ENCODE measurements at places on chromosomes 16 and 17.

- DNase-seq: no peak
Observed at GRCh38 chr16:65196420-65197075, 74.7 kb upstream of the CDH11 start.

- DNase-seq: no peak
Observed at GRCh38 chr17:18267927-18268711, 7.7 kb downstream of the MIEF2 start.

GRCh38 chr17:32976605-32977004 is 15.0 kb upstream of the SPACA3 start:
- no peak for DNase-seq

GRCh38 chr16:64880994-64881393 is 240.9 kb downstream of the CDH11 start:
- DNase-seq: no peak

GRCh38 chr17:29393436-29393835 is 3.3 kb downstream of the TAOK1 start:
- DNase-seq: no peak

DNA sequence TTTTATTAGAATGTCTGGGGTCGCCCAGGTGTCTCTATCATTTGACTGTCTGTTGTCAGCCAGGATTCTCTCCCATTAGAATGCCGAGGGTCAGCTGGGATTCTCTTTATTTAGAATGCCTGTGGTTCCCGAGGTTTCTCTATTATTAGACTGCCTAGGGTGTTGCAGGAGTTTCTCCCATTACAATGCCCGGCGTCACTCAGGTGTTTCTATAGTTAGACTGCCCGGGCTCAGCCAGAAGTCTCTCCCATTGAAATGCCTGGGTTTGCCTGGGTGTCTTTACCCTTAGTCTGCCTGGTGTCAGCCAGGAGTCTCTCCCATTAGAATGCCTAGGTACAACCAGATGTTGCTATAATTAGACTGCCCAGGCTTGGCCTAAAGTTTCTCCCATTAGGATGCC is 2252.0 kb downstream of the TP53TG3F start:
- no peak for DNase-seq

DNA sequence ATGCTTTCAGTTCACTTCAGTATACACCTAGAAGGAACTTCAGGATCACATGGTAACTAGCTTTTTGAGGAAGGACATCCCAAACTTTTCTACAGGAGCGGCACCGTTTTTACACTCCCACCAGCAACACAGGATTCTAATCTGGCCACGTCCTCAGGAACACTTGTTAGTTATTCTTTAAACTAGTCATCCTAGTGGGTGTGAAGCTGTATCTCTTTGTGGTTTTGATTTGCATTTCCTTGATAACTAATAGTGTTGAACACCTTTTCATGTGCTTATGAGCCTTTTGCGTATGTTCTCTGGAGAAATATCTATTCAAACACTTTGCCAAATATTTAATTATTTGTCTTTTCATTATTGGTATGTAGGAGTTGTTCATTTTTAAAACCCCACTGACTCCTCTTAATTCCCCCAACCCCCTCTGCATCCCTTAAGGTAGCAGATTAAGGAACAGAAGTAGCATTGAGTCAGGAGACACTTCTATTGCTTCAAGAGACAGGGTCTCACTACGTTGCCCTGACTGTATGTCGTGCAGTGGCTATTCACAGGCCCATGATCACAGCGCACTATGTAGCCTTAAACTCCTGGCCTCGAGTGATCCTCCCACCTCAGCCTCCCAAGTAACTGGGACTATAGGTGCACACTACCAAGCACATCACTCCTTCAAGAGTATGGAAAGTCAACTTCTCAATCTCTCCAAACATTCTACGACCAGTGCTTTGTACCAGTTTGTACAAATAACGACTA is 25.4 kb downstream of the YWHAE start:
- DNase-seq: peak; percentile 36

DNA sequence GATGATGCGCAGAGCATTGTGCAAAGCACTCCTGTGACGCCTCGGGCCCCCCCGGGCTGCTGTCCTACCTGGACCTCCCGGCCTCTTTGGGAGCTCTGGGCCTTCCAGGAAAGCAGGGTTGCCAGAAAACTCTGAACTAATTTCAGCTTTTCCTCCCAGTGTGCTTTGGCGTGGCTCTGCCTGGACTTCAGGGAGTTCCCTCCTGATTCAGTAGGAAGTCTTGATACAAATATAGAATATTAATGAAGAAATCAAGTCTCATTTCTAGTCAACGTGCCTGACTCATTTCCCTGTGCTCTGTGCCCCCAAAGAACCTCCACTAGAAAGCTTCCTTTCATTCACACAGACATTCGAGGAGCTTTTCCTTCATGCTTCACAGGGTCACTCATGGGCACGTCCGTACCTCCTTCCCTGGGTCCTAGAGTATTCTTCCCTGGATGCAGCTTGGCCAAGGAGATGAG is 84.0 kb upstream of the NOL11 start:
- no peak for DNase-seq

DNA sequence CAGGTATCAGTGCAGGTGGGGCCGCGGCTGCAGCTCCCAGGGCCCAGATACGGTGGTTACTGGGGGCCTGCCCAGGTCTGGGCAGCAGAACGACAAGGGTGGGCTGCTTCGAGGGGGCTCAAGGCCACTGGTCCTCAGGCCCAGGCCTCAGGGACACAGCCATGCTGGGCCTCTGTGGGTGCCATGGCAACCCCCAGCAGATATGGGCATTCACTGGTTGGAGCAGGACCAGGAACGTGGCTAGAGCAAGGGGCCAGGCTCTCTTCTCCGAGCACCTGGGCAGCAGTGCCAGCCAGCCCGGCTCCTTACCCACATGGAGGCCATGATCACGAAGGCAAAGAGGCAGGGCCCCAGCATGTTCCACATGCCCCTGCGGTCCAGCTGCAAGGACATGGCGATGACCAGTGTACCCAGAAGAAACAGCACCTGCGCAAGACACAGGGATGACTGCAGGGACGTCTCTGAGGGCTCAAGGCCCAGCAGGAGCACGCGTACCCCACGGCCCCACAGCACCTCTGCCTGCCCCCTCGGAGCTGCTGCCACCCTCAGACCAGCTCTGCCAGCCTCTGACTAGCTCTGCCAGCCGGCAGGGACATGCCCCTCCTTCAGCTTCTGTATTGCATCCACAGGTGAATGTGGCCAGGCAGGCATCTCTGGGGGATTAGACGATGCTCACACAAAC is 2.1 kb upstream of the MRPL28 start:
- no peak for DNase-seq

DNA sequence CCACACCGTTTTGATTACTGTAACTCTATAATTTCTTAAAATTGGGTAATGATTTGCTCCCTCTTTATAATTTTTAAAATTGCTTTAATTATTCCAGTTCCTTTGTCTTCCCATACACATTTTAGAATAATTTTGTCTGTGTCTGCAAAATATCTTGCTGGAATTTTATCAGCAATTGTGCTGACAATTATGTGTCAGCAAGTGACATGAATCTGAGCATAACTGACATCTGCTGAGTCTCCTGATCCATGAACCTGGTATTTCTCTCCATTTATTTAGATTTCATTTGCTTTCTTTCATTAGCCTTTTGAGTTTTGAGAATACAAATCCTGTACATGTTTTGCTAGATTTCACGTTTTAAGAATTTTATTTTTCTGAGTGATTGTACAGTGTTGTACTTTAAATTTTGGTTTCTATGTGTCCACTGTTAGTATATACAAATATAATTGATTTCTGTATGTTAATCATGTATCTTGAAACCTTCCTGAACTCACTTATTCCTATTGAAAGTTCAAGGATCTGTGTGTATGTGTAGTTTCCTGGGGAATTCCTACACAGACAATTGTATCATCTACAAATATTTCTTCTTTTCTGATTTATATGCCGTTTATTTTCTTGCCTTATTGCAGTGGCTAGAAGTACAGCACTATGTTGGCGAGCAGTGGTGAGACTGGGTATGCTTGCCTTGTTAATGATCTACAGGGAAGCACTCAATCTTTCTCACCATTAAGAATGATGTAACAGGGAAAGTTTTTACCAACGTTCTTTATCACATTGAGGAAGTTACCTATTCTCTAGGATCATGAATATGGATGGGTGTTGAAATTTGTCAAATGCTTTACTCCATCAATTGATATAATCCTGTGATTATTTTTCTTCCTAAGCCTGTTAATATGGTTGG is 45.2 kb downstream of the N4BP1 start:
- no peak for DNase-seq

DNA sequence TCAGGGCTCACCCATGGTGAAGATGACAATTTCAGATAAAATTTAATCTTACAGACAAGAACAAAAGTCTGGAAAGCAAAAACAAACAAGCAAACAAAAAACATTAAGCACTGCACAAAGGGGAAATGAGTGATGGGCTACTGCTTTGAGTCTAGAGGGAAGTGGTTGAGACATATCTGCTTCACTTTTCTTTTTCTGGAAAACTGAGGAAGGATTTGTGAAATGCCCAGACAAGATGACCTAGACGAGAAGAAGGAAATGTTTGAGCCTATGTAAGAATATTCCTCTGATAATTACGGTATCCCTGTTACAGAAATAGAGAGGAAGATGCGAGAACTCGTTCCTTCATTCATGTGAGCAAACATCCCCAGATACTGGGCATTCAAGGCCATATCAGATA is 11.5 kb upstream of the HYDIN start:
- no peak for DNase-seq

DNA sequence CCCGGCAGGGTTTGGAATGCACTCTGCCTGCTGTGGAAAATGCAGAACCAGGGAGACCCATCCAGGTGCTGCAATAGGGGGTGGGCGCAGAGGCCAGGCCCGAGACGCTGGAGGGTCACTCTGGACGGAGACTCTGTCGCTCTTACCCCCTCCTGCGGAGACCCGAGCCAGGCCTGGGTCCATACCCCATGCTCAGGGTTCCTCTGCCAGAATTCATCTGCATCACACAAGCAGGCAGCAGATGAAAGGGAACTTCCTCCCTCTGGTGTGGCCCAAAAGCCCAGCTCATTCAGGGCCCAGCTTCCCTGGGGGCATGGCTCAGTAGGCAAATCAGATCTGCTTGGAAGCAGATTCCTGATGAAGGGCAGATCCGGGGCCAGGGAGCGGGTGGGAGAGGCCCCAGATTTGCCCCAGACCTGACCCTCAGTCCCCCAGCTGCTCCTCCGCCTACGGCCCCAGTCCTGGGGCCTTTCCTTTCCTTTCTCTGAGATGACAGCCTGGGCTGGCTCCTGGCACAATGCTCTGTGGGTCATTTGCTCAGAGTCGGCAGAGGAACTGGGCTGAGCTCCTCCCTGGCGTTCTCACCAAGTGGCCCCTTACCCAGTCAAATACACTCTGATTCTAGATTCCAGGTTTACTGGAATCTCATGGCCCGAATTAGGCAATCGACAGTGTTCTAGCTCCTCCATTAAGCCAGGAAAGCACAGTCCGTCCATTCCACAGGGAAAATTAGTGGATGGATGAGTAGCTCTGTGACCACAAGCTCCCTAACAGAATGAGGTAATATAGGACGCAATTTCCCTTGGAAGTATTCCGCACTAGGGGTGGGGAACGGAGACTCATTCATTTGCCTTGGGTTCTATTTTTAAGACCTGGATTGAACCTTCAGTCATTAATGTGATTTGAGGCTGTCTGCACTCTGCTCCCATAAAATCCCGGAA is 19.1 kb upstream of the RASD1 start:
- no peak for DNase-seq

GRCh38 chr17:38440614-38441397 is 12.5 kb downstream of the ARHGAP23 start:
- DNase-seq: no peak

DNA sequence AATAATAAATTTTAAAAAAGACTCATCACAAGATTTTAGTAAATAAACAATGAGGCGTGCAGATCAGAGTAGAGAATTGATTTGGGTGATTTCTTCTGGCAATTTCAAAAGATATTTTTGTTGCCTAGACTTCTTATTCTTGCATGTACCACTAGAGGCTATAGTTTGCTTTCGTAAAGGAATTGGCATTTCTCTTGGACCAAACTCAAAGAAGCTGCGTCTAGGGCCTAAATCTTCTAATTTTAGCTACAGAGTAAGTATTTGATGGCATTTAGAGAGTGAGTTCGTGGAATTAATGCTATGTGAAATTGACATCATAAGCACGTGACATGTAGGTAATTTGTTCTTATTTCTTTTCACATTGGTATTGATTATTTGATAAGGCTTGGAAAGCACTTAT is 24.4 kb upstream of the ABCC11 start:
- no peak for DNase-seq
